Fibroblast of skin of scalp (primary cell): ENCODE measurements at places on chromosomes 7 and 10.
A peak's percentile ranks its signal among the peaks of the same experiment; 100 is the strongest.

DNA sequence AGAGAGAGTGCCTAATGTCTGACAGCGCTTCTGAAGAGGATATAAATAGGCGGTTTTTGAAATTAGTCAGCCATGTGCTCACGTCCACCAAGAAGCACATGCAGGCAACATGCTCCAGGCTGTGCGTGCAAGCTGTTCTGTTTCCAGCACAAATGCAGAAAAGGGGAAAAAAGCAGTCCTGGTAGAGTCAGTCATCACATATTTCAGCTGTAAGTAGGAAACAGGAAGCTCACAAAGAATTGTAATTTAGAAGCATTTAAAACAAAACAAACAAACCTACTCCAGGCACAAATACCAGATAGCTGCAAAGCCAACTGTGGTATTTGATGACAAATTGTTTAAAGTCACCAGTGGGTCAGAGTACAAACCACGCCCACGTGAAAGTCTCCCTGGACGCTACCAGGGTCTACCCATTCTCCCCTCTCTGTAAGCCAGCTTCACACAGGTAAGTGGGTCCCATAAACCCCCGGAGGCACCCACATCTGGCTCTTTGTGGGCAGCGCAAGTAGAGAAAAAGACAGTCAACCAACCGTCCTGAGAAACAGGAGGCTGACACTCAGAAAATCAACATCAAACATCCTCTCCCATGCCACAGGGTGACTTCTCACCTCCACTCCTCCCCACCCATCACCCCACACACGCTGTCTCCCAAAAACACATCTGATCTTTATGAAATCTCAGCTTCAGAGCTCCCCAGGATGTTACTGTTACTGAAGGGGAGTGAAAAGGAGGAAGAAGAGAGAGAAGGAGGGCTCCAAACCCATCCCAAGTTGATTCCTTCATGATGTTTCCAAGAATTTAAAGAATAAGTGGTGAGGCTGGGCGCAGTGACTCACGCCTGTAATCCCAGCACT lies 186.4 kb downstream of the FAM107B start:
- peak; percentile 97 for DNase-seq

- no peak for DNase-seq
These were observed 27.1 kb downstream of the ARMC3 start for GRCh38 chr10:22954970-22955369.

- peak; percentile 59 for DNase-seq
These were observed 3.8 kb downstream of the HILPDA start for GRCh38 chr7:128459394-128459878.

- no peak for DNase-seq
These were observed 621.2 kb upstream of the NRP1 start for GRCh38 chr10:33955676-33956075.

GRCh38 chr10:83678850-83679249 lies 460.5 kb upstream of the GHITM start:
- no peak for DNase-seq

GRCh38 chr7:4876586-4876985 lies 6.9 kb downstream of the RADIL start:
- DNase-seq = no peak

DNA sequence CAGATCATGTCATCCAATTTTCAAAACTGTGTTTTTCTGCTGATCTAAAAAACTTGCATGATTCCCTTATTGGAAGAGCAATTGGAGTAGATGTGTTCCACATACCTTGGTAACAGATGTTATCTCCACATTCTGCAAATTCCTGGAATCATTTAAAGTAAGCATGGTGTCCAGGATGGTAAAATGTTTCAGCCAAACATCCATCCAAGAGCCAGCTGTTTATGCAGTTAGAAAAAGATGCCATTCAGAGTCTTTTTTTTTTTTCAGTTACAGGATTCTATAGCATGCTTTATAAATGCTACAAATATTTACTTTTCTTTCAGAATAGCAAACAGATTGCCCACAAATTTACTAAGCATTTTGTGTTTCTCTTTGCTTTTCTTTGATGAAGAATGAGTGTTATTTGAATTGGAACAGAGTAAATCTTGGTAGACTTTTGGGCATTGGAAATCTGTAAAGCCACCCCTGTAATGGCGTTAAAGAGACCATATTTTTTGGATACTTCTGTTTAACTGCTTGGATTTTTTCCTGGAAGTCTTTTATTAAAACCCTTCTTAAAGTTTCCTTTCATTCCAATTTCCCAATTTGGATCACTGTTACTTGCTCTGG lies 149.8 kb downstream of the GNAT3 start:
- no peak for DNase-seq

GRCh38 chr7:90271753-90272152 lies 26.8 kb downstream of the CFAP69 start:
- peak; percentile 77 for DNase-seq

DNA sequence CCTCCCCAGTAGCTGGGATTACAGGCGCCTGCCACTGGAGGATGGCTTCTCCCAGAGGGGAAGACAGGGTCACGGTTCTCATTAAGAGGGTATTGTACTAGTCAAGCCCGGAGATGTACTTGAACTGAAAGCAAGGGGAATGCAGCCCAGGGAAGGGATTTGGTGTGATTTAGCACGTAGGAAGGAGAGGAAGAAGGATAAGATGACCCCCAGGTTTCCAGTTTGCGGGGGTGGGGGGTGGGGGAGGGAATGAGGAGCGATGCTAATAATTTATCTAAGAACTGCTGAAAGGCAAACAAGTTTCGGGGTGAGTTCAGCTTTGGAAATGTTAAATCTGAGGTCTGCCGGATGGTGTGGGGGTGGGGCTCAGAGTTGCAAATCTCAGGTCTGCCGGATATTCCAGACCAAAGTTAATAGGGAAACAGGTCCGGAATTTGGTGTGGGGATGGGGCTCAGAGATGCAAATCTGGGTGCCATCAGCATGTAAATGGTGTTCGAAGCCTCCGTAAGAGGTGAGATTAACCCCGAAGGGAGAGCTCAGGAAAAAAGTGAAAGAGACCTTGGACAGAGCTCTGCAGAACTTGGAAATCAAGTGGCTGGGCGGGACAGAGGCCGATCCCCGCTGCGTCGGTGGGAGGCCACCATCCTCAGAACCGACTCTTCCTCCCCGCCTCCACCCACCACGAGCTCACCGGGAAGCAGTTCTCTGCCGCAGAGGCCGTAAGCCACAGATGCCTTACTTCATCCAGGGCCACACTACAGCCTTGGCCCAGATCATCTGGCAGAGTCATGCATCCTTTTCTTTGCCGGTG lies 1.6 kb upstream of the SEPHS1 start:
- DNase-seq = peak; percentile 51

DNA sequence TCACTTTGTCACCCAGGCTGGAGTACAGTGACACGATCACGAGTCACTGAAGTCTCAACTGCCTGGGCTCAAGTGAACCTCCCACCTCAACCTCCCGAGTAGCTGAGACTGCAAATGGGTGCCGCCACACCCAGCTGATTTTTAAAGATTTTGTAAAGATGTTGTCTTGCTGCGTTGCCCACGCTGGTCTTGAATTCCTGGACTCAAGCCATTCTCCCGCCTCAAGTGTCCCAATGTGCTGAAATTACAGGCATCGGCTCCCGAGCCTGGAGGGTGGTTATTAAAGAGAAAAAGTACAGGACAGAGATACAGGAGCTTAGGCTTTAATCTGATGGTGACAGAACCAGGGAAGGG lies 55.1 kb downstream of the KCTD7 start:
- DNase-seq = no peak

GRCh38 chr10:73248259-73248724 lies 1.2 kb upstream of the DNAJC9 start:
- peak; percentile 13 for DNase-seq

GRCh38 chr7:50667338-50667737 lies 102.1 kb upstream of the DDC start:
- no peak for DNase-seq

GRCh38 chr7:36607721-36608095 lies 116.6 kb downstream of the AOAH start:
- no peak for DNase-seq

- DNase-seq = no peak
These were observed 34.1 kb upstream of the RET start for GRCh38 chr10:43042503-43043341.

- DNase-seq = no peak
These were observed 20.3 kb upstream of the PCBD1 start for GRCh38 chr10:70908406-70909296.

DNA sequence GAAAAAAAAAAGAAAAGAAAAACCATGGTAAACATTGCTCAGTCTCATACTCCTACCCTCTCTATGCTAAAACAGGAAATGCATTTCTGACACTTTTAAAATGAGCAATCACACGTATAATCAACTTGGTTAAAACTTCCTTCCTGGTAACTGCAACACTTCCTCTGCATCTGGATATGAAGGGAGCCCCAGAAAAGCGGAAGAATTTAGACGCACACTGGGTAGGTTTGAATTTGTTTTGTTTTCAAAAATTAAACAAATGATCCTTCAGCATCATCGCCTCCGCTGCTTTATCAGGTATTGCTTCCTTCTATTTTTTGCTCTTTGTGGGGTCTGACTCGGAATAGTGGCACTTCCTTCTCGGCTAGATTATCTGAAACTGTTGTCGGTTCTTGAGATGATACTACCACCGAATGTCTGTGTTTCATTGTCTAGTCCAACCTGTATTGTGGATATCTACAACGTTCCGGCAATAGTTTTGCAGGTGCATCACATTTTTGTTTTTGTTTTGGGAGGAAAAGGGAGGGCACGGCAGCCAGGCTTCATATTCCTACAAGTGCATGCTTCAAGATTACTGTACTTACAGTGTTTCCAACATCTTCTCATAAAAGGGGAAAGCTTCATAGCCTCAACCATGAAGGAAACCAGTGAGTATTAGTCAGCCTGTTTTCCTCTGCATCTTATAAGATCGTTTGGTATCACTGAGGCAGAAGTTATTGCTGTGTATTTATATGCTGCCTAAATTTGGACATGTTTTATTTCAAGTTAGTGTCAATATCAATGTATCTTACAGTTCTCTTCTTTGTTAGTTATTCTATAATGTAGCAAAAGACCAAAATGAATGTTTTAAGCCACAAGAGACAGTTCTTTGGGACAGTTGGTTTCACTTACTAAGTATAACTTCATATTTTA lies at the start of gene PIK3CG:
TSS of gene PIK3CG (plus strand) at position 153 of the 912 bp plus-strand sequence. CDS start 2,280 bp downstream, outside the sequence.
- DNase-seq = no peak
